Astrocyte of the spinal cord (primary cell): ENCODE measurements at places on chromosomes 4 and X.
A peak's percentile ranks its signal among the peaks of the same experiment; 100 is the strongest.

DNA sequence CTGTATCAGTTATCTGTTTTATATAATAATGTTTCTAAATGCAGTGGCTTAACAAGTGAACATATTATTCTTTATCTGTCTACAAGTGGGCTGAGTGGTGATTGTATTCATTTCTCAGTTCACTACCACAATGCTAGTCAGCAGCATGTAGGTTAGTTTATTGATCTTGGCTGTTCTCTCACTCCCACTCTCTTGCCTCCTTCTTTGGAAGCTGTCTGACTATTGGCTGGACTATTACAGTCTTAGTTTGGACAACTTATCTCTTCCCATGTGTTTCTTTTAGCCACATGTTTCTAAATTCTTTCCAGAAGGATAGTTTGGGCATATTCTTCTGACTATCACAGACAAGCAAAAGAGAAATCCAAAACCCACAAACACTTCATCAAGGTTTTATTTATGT, 459.5 kb upstream of the AGA start:
- DNase-seq, result peak; percentile 2

DNA sequence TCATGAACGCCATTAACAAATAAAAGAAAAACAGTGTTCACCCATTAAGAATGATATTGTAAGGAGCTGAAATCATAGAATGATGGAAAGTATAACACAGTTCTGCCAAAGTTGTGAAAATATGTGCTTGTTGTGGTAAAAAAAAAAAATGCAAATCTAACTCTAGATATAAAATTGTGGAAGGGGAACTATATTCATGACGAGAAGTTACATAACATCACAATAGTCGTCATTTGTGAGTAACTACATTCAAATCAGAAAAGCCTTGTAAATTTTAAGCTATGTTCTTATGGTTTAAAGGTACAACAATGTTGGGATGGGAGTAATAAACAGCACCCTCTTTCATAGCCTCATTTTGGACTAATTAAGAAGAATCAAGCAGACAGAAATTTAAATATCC, 57.6 kb upstream of the PRDM8 start:
- DNase-seq, result no peak

DNA sequence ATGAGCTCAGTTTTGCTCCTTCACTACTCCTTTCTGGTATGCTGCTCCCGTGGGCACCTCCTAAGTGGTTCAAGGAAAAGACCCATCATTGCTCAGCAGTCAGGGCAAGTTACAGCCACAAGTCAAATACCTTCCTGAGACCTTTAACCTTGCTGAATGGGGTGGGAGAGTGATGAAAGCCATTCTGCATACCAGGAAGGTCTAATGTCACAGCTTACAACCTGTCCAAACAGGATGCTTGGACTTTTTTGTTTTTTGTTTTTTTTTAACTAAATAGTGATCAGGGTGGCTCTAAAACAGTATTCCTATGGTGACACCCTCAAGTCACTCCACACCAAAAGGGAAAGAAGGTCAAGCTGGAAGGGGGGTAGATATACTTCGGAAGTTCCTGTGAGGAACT, 93.1 kb downstream of the GPC3 start:
- no peak for DNase-seq

DNA sequence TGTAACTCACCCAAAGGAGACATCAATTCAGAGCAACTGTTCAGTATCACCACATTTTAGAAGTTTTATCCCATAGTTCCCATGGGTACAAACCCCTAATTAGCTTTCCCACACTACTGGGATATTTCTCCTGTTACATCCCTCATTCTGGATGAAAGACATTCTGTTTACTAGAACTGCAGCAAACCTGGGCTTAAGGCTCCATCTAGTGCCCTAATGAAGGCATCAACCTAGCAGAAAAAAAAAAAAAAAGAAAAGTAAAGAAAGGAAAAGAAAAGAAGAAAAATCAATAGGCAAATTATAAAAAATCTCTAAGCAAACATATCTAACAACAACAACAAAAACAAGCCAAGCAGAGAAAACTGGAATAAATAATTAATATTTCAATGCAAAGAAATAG, 133.7 kb upstream of the CPXCR1 start:
- DNase-seq, result no peak

DNA sequence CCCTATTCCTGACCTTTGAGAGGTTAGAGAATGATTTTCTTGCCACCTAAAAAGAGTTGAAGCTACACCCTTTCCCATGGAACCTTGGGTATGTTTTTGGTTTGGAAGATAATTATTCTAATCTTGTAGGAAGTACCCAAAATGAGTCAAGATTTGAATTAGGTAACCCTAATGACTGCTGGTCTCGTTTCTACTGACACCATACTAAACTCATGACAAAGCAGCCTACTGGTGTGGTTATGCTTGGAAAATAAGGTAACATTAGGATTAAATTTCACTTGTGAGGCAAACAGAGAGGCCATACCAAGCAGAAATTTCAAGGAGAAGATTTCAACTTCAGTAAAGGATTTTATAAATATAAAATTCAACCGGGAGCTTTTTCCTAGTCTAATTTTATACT, 107.9 kb downstream of the FBXW7 start:
- no peak for DNase-seq

GRCh38 chrX:40646489-40647306, 663 bp downstream of the CXorf38 start:
- DNase-seq, result peak; percentile 14

DNA sequence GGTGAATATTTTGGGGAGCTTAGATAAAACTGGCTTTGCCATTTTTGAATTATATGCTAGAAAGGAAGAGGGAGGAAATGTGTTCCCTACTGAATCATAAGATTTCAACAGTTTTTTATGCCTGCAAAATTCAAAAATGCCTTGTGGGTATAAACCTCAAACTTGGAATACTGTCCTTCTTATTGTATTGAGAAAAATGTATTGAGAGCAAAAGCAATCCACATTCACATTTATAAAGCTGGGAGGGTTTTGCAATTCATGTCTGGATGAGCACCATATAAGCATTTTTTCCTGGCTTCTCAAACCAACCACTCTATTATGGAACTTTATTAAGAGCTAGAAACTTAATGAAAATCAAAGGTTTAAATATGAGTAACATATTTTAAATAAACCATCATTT, 289.8 kb downstream of the PCDH7 start:
- DNase-seq, result no peak

DNA sequence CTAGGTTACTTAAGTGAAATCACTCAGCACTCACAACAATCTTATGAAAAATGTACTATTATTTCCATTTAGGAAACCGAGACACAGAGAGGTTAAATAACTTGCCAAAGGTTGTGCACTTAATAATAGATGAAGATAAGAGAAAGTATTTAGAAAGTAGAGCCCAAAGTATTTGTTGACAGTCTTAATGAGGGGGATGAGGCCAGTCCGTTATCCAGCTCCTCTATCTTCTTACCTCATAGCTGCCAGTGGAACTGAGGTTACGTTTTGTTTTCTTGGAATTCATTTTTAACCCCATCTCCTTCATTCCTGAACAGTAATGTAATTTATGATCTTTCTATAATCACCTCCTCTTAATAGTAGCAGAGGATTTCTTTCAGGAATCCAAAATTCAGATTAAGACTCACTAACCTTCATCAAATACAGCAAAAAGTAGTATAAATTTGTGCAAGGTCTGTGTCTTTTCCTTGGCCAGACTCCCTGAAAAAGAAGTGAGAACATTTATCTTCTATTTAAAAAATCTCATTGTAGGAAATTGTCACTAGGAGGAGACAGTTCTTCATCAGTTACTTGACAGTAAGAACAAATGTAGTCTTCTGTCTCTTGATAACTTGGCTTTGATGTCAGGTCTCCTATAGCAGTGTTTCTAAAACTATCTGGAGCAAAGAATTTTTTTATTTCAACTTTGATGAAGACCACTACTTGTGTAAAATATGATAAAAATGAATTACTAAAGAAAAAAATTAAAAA, 35.5 kb downstream of the F8 start:
- DNase-seq, result no peak

- no peak for DNase-seq
Measured at GRCh38 chr4:109497511-109497910, 62.5 kb upstream of the MCUB start.

GRCh38 chrX:11460347-11460746, 167.1 kb downstream of the AMELX start:
- no peak for DNase-seq

DNA sequence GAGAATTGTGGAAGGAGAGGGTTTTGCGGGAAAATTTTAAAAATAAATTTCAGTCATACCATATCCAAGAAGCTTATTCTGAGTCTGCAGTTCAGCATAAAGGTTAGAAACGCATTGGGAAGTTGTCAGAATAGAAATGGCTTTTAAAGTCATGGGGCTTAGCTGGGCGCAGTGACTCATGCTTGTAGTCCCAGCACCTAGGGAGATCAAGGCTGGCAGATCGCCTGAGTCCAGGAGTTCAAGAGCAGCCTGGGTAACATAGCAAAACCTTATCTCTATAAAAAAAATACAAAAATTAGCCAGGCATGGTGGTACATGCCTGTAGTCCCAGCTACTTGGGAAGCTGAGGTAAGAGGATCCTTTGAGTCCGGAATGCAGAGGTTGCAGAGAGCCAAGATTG, 3.9 kb upstream of the PLA2G12A start:
- DNase-seq, result no peak

DNA sequence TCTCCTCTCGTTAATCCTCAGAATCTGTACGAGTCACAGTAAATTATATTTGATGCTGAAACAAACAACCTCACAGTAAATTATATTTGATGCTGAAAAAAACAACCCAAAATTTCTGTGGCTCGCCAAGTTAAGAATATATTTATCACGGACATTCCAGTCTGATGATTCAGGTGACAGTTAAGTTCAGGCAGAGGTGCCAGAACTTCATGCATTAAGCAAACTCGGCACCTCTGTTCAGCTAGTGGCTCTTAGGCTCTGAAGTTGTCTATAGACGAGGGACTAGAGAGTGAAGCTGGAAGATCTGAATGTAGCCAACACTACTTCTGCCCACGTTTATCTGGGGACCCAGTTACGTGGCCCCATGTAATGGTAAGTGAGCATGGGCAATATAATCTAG, 132.2 kb upstream of the AGA start:
- DNase-seq, result peak; percentile 22

GRCh38 chrX:102765217-102765616, 44.7 kb downstream of the GPRASP3 start:
- peak; percentile 60 for DNase-seq

DNA sequence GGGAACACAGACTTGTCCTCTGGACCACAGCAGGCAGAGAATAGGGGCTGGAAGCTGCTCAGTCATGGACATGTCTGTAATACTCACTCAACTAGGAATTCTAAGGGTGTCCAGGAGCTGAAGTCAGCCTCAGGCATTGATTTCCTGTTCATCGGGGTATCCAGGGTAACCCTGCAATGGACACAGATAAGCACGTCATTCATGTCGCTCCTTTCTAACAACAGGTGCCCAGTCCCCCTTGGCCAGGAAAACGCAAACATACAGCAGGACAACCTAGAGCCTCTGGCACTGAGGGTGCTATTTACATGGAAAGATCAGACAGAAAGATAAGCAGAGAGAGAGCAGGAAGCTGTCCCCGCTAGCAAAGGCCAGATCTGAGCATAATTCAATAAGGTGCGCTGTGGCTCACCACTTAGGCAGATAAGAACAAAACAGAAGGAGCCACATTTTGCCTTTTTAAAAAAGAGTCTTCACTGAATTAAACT, 21.3 kb downstream of the QDPR start:
- DNase-seq, result no peak

DNA sequence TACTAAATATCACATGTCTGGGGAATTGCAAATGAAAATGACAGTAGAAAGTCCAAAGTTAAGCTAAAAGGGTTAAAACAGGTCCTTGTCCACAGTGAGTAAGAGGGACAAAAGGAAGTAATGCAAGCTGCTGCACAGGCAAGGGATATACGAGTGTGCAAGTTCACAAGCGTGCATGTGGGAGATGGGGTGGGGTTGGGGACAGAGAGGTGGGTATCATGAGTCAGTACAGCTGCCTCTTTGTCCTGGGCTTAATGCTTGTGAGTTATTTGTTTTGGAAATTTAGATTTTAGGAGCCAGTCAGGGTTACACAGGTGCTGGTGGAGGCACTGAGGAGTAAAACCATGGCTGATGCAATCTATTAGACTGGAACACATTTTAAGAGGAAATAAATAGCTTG, 3.3 kb upstream of the GPRASP2 start:
- no peak for DNase-seq

- DNase-seq, result no peak
Measured at GRCh38 chr4:151025759-151026158, 10.7 kb upstream of the LRBA start.

DNA sequence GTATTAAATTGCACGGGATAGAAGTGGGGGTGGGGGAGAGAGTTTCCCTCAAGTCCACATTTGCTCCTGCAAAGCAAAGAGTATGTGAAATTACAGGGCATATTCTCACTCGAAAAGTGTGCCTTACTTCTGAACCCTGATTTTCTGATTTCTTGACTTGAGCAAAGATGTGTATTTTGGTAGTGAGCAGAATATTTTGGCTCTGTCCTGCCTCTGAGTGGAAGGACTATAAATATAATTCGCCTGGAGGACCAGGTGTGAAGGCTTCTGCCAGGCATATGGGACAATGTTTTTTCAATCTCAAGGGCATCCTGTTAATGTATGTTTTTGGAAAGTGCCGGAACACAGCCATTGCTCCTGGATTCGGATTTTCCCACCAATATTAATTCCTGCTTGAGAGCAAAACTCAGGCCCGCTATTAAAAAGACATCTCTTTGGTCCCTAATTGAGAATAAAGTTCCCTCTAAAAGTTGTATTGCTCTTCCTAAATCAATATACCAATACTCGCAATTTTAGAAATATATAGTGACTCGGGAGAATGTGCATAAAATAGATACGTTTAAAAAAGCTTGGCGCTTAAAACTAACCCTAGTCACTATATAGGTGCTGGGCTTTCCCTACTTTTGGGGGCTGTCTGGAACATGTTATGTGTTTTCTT, 15.3 kb upstream of the PITX2 start:
- DNase-seq, result no peak

- peak; percentile 21 for DNase-seq
Measured at GRCh38 chr4:145785391-145786008, 105.6 kb downstream of the C4orf51 start.

GRCh38 chr4:38822748-38823303, 18.2 kb upstream of the TLR1 start:
- no peak for DNase-seq

GRCh38 chrX:17814557-17814956, 46.5 kb downstream of the RAI2 start:
- peak; percentile 50 for DNase-seq

DNA sequence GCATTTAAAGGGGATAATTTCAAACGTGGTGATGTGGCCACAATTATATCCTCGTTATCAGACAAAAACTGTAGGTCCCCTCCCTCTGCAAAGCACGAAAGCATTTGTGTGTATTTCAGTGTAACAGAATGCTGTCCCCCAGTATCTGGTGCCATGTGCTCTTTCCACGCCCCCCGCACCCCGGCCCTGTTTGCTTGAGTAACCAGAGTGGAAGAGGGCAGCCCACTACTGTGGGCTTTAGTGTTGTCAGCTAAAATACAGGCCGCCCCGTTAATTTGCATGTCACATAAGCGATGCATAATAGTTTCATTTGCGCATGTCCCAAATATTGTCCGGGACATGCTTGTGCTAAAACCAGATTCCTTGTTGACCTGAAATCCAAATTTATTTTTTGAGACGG, 110.1 kb downstream of the PHKA2 start:
- no peak for DNase-seq

- no peak for DNase-seq
Measured at GRCh38 chr4:42478946-42479345, 81.7 kb downstream of the SHISA3 start.
